Activated naive CD8-positive, alpha-beta T cell treated with anti-CD3 and anti-CD28 coated beads, Interleukin-2, amount 50 U/mL, for 16 hours (primary cell): ENCODE measurements at places on chromosomes 2 and 18.

DNA sequence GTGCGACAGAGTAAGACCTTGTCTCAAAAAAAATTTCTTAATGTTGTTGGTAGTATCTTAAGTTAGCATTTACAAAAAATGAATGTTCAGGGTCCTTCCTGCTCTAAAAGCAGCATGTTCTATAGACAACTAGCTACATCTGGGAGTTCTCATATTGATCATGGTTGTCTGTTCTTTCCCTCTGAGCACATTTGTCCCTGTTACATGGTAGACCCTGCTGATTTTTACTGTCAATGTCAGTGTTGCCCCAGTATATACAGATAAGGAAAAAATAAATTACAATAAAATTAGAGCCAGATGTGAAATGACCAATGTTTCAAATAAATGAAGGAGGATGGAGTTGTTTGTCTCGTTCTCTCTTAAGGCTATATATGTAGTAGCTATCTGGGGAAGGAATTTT is 63.2 kb downstream of the KCMF1 start:
- DNase-seq = no peak

DNA sequence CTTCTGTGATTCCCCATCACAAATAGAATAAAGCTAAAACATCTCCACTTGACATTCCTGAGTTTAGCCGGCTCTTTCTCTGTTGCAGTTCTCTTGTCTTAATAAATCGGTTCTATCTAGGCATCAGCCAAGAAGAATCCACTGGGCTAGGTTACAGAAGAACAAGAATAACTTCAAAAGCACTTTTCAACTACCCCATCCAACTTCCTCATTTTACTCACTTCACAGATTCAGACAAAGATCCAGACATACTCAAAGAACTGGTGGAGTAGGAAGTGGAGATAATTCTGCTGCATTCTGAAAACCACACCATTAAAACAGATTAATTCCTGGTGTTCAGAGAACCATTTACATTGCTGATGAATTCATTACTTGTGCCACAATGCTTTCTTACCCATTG is 9.6 kb upstream of the ALPK2 start:
- DNase-seq = no peak

GRCh38 chr18:62637807-62638687 is 77.3 kb upstream of the PHLPP1 start:
- DNase-seq = peak; percentile 9

DNA sequence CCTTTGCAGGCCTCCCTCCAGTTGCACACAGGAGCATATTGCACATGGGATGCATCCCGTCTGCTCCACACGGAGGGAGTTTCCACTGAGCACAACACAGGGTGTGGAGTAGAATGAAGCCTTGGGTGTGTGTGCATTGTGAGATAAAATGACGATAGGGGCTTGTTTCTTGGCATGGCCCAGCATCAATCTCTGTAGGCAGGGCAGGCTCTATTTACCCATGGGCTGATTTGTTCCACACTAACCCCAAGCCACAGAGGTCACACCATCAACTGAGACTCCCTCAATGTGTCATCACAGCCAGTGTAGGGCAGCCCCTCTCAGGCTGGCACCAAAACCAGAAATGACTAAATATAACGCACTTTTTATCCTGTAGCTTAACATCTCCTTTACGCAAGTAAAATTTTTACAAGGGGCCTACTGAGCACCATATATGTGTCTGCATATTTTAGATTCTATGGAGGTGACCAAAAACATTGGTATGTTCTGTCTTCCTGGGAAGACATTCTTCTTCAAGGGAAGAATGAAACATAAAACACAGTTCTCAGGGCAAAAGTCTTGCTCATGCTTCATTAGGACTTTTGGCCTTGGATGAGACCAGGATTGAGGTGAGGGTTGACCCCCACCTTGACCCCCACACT is 2.7 kb upstream of the GKN1 start:
- DNase-seq = no peak

- DNase-seq = no peak
Measured at GRCh38 chr2:14631406-14632040, 994 bp upstream of the LRATD1 start.

- no peak for DNase-seq
Measured at GRCh38 chr2:8053216-8053615, 628.6 kb upstream of the ID2 start.
